ENCODE measurements at places on chromosomes 7 and 10.

GRCh38 chr10:26225322-26225721 is 8.7 kb downstream of the GAD2 start:
- DNase-seq, result no peak
- H3K4me1 ChIP-seq, result no peaks in the 10 kb centered on the region
- H3K4me3 ChIP-seq, result no peak overlapping the region
- peaks cover 63% of the 10 kb centered on the region for H3K27me3 ChIP-seq
- no peaks in the 10 kb centered on the region for H3K36me3 ChIP-seq

GRCh38 chr10:32340596-32341180 is 6.3 kb downstream of the EPC1 start:
- H3K27me3 ChIP-seq, result no peaks in the 10 kb centered on the region
- H3K36me3 ChIP-seq, result peaks cover 42% of the 10 kb centered on the region
- DNase-seq, result no peak

GRCh38 chr7:87545760-87546159 is 54.9 kb downstream of the ABCB1 start:
- no peak overlapping the region for H3K4me3 ChIP-seq
- H3K27ac ChIP-seq, result no peak overlapping the region
- no peaks in the 10 kb centered on the region for H3K36me3 ChIP-seq
- no peak for DNase-seq
- no peaks in the 10 kb centered on the region for H3K27me3 ChIP-seq
- no peaks in the 10 kb centered on the region for H3K4me1 ChIP-seq

DNA sequence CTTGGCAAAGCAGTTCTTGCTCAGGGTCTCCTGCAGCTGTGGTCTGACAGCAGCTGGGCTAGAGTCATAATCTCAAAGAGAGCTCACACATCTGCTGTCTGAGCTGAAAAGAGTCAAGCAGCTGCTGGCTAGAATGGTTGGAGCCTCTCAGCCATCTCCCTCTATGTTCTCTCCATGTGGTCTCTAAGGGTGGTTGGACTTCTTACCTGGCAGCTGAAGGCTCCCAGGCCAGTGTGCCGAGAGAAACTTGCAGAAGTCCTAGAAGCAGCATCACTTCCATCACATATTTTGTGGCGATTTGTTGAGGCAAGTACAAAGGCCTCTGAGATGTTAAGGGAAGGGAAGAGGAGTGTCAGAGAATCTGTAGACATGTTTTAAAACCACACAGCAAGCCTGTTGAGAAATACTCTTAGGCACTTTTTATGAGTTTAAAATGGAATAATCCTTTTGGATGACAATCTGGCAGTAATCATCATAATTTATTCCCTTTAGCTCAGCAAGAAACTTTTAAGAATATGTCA is 93.2 kb downstream of the REEP3 start:
- H3K36me3 ChIP-seq, result peaks cover 24% of the 10 kb centered on the region
- H3K4me3 ChIP-seq, result no peak overlapping the region
- DNase-seq, result no peak
- H3K4me1 ChIP-seq, result no peaks in the 10 kb centered on the region
- H3K27me3 ChIP-seq, result no peaks in the 10 kb centered on the region

GRCh38 chr10:12907656-12908055 is 93.9 kb downstream of the CCDC3 start:
- no peaks in the 10 kb centered on the region for H3K4me1 ChIP-seq
- peaks cover 86% of the 10 kb centered on the region for H3K27me3 ChIP-seq
- H3K27ac ChIP-seq, result no peak overlapping the region

DNA sequence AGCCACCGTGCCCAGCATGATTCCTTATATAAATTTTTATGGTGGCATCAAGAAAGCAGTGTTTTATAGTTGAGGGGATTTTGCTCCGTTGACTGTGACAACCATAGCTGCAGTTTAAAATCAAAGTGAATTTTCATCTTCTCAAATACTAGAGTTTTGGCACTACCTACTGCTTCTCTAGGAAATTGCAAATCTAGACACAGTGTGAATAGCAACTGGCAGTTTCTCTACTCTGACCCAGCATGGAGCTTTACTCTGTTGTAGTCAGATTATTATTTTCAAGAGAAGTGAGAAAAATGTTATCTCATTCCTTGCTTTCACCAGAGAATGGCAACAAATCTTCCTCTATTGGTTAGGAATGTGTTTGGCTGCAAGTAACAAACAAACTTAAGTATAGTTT is 22.9 kb downstream of the MCM10 start:
- H3K36me3 ChIP-seq, result peaks cover 11% of the 10 kb centered on the region
- H3K27me3 ChIP-seq, result no peaks in the 10 kb centered on the region
- no peaks in the 10 kb centered on the region for H3K4me1 ChIP-seq
- no peak overlapping the region for H3K27ac ChIP-seq

DNA sequence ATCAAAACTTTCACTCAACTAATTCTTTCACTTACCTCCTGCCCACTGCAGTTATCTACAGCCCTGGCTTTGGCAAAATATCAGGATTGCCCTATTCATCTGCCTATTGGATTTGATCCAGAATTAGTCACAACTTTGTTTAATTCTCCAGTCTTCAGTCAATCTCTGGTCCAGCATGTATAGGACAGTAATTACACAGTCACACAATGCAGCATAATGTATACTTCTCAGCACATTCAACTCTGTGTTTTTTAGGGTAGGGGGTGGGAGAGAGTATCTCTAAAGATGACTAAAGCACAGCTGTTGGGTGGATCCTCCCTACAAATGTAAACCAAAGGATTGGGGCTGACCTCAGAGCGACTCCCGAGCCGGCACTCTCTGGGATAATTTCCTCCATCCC is 17.7 kb upstream of the NRP1 start:
- DNase-seq, result no peak
- H3K27ac ChIP-seq, result no peak overlapping the region
- no peaks in the 10 kb centered on the region for H3K36me3 ChIP-seq
- H3K27me3 ChIP-seq, result no peaks in the 10 kb centered on the region

DNA sequence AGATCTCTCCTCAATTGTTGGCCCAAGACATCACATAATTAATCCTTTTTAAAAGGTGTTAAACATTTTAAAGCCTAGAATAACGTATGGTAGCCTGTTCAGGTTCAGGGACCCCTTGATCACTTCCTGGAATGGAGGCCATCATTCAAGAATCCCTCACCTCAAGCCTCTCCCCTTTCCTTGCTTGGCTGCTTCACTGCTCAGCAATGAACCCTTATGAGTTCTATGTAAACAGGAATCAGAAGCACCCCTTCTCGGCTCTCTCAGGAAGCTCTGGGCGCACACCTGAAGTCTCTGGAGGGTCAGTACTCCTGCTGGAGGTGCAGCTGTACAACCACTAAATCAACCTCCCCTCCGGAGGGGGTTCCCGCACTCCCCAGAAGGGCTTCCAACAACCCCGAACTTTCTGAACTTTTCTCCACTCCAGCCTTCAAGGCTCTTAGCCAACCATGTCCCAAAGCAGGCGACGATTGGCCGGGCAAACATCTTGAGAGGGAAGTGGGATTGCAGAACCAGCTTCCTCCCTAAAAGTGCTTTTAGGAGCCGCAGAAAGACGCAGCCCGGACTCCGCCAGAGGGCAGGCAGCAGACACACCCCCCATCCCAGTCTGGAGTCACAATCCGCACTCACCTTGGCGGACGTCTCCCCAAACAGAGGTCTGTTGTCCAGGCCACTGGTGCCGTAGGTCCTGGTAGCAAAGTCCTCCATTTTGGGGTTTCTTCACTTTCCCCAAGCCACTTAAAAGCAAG is 562 bp downstream of the TMEM243 start:
- peak; percentile 47 for DNase-seq
- H3K27ac ChIP-seq, result peak overlapping the region; percentile 88
- H3K4me1 ChIP-seq, result no peaks in the 10 kb centered on the region
- H3K36me3 ChIP-seq, result peaks cover 25% of the 10 kb centered on the region
- H3K27me3 ChIP-seq, result no peaks in the 10 kb centered on the region
- H3K4me3 ChIP-seq, result peak overlapping the region; percentile 93

GRCh38 chr7:153072806-153073205 is 313.3 kb downstream of the ACTR3B start:
- no peaks in the 10 kb centered on the region for H3K36me3 ChIP-seq
- H3K27me3 ChIP-seq, result no peaks in the 10 kb centered on the region
- no peaks in the 10 kb centered on the region for H3K4me1 ChIP-seq
- H3K4me3 ChIP-seq, result no peak overlapping the region
- no peak overlapping the region for H3K27ac ChIP-seq

- no peak overlapping the region for H3K27ac ChIP-seq
- H3K27me3 ChIP-seq, result peaks cover 48% of the 10 kb centered on the region
- H3K36me3 ChIP-seq, result no peaks in the 10 kb centered on the region
These were observed 146.3 kb upstream of the SP8 start for GRCh38 chr7:20932785-20933527.

- H3K27ac ChIP-seq, result no peak overlapping the region
- no peaks in the 10 kb centered on the region for H3K27me3 ChIP-seq
- peaks cover 5% of the 10 kb centered on the region for H3K4me1 ChIP-seq
- H3K36me3 ChIP-seq, result no peaks in the 10 kb centered on the region
- DNase-seq, result no peak
These were observed 214.1 kb upstream of the FAM3C start for GRCh38 chr7:121610243-121610642.

- no peaks in the 10 kb centered on the region for H3K27me3 ChIP-seq
- H3K27ac ChIP-seq, result peak overlapping the region; percentile 94
- peak; percentile 82 for DNase-seq
- peak overlapping the region; percentile 33 for H3K4me3 ChIP-seq
These were observed 31.6 kb downstream of the OGDH start for GRCh38 chr7:44637788-44638594.

- no peak for DNase-seq
- H3K27ac ChIP-seq, result peak overlapping the region; percentile 48
- H3K27me3 ChIP-seq, result no peaks in the 10 kb centered on the region
- H3K4me1 ChIP-seq, result peaks cover 46% of the 10 kb centered on the region
These were observed 16.1 kb downstream of the COL28A1 start for GRCh38 chr7:7519528-7519927.

- H3K27ac ChIP-seq, result no peak overlapping the region
- no peaks in the 10 kb centered on the region for H3K4me1 ChIP-seq
- no peak for DNase-seq
- H3K4me3 ChIP-seq, result no peak overlapping the region
- peaks cover 45% of the 10 kb centered on the region for H3K27me3 ChIP-seq
- no peaks in the 10 kb centered on the region for H3K36me3 ChIP-seq
These were observed 80.9 kb downstream of the LRMDA start for GRCh38 chr10:75512203-75512933.

DNA sequence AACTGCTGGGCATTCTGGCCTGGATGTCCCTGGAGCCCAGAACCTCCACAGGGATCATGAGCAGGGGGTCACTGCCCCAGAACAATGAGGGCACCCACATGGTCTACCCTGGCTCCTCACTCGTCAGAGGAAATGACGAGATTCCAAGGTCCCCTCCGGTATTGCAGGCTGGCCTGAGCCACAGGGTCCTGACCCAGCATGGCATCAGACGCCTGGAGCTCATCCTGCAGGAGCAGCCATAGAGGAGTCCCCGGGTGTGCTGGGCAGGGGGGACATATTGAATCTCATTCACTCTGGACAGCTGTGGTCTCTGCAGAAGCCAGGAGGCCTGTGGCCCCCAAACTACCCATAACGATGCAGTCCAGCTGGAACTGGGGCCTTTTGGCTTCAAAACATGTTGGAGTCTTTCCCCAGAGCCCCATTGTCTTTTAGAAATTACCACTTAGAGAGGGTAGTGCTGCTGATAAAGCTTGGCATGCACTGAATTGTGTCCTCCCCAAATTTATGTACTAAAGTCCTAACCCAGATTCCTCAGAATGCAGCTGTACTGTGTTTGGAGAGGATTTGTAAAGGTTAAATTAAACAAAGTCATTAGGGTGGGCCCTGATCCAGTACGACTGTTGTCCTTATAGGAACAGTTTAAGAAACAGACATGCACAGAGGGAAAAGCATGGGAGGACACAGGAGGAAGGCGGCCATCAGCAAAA is 27.7 kb downstream of the ANXA8 start:
- H3K4me1 ChIP-seq, result peaks cover 23% of the 10 kb centered on the region
- peaks cover 31% of the 10 kb centered on the region for H3K27me3 ChIP-seq
- no peak overlapping the region for H3K4me3 ChIP-seq
- H3K27ac ChIP-seq, result no peak overlapping the region

- no peak overlapping the region for H3K4me3 ChIP-seq
- no peaks in the 10 kb centered on the region for H3K27me3 ChIP-seq
- DNase-seq, result no peak
- no peak overlapping the region for H3K27ac ChIP-seq
- peaks cover 13% of the 10 kb centered on the region for H3K36me3 ChIP-seq
- no peaks in the 10 kb centered on the region for H3K4me1 ChIP-seq
These were observed 28.1 kb upstream of the NCAPG2 start for GRCh38 chr7:158732494-158733219.

GRCh38 chr7:18421297-18422002 is 74.1 kb upstream of the HDAC9 start:
- no peak overlapping the region for H3K27ac ChIP-seq
- H3K36me3 ChIP-seq, result no peaks in the 10 kb centered on the region
- H3K27me3 ChIP-seq, result no peaks in the 10 kb centered on the region
- peaks cover 10% of the 10 kb centered on the region for H3K4me1 ChIP-seq

DNA sequence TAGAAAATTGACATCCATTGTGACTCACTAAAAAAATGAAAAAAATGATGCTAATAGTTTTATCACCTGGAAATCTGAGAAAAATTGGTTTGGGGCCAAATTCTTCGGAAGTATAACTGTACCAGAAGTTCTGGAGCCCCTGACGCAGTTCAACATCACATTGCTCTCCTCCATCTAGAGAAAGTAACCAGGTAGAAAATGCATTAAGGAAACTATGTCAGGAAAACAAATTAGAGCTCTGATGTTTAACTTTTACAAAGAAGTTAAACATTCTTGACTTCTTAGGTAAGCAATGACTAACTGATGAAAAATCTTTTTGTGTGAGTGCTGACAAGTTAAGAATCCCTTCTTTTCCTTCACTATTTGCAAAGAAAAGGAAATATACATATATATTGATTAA is 61.1 kb upstream of the TMEM196 start:
- peaks cover 26% of the 10 kb centered on the region for H3K4me1 ChIP-seq
- DNase-seq, result peak; percentile 59
- H3K27ac ChIP-seq, result peak overlapping the region; percentile 0
- no peak overlapping the region for H3K4me3 ChIP-seq
- H3K27me3 ChIP-seq, result no peaks in the 10 kb centered on the region

DNA sequence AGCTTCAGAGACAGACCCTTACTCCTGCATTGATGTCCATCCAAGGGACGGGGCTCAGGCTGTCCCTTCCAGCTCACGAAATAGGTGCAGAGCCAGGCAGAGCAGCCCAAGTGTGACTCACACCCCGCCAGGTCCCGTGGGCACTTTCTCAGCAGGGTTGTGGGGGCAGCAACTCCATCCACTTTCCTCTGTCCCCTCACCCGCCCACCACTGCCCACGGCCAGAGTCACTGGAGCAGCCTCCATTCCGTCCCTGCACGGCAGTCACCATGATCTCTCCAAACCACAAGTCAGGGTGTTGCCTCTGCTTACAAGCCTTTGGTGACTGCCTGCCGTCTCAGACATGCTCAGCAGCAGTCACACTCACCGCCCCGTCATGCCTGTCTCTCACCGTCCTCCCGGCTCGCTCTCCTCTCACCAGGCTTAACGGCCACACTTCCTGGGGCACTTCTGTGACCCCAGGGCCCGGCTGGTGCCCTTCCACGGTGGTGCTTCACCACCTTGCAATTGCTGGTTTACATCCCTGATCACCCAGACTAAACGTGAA is 39.3 kb downstream of the CALML3 start:
- DNase-seq, result no peak
- H3K36me3 ChIP-seq, result peaks cover 4% of the 10 kb centered on the region
- H3K27ac ChIP-seq, result no peak overlapping the region
- peaks cover 39% of the 10 kb centered on the region for H3K4me1 ChIP-seq

Measured in Calu3 (cell line).